ENCODE measurements at places on chromosomes 2 and 18.

DNA sequence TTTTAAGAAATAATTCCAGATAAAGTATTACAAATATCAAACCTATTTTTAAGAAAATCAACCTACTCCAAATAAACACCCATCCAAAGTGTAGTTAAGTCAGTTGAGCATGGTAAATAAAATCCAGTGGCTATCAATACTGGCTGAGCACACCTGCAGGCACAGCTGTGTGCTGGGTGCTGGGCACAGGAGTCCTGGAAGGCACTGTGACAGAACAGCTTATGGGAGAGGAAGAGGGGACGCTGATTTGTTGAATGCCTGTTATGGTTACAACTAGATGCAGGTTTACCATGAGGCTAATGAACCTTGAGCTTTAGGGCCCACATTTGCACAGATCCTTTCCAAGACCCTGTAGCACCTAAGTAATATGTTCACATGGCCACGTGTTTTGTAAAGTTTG is 202.7 kb downstream of the MTX2 start:
- no peak for DNase-seq

- no peak for DNase-seq
These were observed 316.9 kb upstream of the ZEB2 start for GRCh38 chr2:144836635-144837350.

DNA sequence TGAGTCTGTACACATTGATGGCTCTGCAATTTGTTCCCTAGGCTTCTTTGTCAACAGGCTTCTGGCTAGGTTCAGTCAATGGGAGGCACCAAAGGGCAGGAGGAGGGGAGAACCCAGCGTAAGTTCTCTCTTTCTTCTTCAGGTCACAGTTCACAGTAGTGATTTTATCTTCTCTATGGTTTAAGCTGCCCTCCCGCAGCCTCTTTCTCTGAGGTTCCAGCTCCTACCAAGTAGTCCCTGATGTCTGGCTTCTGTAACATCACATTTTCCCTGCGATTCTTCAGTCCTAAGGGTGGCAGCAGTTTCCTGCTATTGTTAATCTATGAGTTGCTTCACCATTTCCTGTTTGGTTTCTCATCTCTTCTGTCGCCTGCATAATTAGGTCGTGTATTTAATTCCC is 107.4 kb downstream of the CPO start:
- DNase-seq, result no peak

GRCh38 chr18:46239549-46239948 is 135.4 kb downstream of the HAUS1 start:
- DNase-seq, result no peak

DNA sequence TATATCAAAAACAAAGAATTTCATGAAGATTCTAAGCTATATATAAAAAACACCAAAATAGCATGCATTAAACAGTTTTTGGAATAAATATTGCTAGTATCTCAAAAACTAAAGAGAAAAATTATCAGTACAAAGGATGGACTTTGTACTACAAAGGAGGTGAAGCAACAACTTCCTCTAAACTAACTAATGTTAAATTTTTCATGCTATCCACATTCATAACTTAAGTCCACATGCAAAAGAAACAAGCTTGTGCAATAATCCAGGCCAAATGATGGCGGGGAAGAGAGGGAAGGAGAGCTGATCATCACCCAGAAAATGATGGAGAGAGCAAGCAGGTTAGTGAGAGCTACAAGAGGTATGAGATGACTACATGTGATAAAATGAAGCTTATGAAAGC is 70.1 kb downstream of the KIDINS220 start:
- no peak for DNase-seq

DNA sequence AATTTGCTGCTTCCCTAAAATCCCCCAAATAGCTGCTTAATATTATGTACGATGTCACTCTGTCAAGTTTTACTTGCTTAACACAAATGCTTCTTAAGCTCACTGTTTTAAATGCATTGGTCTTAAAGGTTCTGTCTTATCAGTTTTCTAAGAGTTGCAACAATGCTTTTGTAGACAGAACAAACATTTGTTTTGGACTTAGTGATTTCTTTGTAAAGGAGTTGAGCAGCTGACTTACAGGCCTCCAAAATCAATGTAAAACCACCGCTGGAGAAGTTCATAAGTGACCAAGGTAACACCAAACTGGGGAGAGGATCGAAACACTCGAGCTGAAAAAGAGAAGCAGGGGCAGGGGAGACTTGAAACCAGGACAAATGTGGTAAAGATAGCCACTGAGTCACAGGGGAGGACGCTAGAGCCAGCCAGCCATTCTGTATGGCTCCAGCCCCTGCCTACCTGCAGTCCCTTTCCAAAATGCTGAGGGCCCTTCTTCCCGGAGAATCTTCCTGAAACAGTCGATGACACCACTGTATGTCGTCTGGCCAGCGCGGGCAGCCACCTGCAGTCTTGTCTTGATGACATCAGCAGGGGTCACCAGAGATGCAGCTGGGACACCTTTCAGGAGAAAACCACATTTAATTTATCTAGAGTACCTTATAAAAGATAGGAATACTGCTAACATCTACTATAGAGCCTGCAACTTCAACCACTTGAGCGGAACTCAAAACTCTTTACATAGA is 100.2 kb downstream of the DYNC1I2 start:
- DNase-seq, result no peak

GRCh38 chr18:79227621-79228020 is 158.4 kb downstream of the ATP9B start:
- DNase-seq, result no peak

DNA sequence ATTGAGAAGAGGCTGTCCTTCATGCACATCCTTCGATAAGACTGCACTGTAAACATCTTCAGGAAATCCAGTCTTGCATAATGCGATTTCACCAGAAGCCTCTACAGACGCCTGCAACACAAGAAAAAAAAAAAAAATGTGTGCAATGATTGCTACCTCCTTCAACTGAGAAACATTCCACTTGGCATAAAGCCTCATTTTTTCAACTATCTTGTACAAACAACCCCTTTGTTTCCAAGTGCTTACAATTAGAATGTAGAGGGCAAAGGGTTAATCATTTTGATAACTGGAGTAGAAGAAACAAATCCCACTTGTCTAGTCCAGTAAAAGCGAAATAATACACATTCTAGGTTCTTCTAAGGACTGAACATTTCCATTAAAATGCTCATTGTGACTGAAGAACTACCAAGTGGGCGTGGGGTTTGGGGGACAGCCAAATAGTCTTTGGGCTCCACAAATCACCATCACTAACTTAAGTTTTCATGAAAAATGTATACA is 29.2 kb downstream of the CDH2 start:
- DNase-seq, result no peak

DNA sequence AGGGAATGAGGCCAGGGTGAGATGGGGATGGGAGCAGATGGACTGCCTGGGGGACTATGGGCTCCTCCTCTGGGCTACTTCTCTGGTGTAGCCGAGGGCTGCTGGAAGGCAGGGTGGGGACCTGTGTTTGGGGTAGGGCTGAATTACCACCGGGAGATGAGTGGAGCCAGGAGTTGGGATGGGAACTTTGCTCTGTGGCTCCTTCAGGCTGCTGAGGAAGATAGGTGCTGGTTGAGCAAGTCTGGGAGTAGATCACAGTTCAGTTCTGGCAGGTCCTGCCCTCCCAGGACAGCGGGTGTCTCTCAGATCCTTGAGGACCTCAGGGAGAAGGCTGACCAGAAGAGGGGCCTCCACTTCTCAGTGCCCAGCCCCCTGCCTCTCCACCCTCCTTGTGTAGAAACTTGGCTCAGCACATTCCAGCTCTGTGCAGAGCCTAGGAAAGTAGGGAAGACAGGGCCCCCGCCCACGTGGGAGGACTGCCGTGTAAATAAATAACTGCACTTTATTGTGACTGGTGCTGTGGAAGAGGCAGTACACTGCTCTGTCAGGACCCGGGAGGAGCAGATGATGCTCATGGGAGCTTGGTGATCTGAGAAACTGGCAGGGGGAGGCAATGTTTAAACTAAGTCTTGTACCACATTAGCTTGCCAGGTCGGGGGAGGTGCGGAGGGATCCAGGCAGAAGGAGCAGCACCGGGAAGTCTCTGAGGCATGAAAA is 15.3 kb downstream of the TET3 start:
- DNase-seq, result no peak

DNA sequence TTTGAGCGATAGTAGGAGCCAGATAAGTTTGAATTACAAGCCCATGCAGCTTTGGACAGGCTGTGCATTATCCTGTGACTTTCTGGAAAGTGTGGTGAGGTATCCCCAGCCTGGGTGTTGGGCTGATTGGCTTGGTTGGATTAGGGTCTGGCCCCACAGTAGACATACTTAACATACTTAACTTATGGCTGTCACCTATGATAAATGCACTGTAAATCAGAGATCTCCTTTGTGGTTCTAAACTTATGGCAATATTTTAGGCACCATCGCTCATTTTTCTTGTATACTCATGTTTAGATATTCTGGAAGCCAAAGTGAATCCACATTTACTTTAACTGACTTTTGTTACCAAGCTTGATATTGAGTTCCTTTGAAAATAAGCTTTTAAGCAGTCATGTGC is 54.8 kb downstream of the SPTBN1 start:
- DNase-seq, result no peak

GRCh38 chr2:106191511-106192016 is 2.5 kb downstream of the UXS1 start:
- no peak for DNase-seq

- DNase-seq, result no peak
These were observed 13.0 kb downstream of the RRM2 start for GRCh38 chr2:10135296-10136089.

DNA sequence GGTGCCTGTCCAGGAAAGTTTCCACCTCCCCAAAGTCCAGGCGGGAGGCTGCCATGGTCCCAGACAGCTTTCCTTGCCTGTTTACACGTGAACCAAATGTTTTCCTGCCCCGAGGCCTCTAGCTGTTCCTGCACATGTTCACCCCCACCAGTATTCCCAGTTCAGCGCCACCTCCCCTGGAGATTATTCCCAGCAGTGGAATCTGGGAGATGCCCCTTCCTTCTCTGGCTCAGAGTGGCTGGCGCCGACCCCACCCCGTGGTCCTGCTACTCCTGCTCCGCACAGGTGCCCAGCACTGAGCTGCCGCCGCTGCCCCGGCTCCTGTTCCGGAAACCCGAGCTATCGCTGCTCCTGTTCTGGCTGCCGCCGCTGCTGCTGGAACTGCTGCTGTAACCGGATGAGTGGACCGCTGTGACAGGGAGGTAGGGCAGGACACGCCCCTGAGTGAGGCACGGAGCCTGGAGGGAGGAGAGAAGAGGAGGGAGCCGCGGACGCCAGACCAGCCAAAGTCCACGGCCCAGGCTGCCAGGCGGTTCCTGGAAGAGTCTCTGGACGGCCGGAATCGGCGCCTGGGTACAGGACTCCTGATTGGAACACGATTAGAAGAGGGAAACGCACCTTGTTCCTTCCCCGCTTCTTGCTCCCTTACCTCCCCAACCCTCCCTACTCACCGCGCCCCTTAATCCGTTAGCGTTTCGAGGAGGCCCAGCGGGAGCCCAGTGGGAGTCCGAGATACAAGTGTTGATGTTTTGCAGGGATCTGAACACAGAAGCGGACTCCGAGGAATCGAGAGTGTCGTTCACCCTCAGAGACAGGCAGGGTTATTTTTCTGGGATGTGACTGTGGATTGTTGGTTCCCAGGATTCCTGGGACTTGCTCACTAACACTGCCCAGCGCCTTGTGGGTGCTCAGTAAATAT is at the start of gene PDE11A:
Gene PDE11A, minus strand, starts transcription at position 395 of the 919 bp plus-strand sequence. Its CDS starts 340 bp downstream, at position 55.
- peak; percentile 51 for DNase-seq

DNA sequence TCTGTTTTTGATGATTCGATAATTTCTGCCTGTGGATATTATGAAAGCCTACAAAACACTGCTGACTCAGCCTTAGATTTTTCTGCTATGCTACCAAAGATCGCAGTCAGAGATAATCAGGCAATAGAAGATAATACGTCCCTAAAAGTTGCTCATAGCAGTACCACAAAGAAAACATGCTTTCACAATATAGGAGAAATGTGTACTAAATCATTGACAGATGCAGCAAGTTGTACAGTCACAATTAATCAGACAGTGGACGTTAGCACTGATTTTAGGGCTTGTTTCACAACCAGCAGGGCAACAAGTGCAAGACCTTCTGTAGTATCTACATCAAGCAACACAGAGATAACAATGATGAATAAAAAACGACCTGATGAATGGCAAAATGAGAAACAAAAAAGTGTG is 19.5 kb downstream of the RBM44 start:
- peak; percentile 54 for DNase-seq

DNA sequence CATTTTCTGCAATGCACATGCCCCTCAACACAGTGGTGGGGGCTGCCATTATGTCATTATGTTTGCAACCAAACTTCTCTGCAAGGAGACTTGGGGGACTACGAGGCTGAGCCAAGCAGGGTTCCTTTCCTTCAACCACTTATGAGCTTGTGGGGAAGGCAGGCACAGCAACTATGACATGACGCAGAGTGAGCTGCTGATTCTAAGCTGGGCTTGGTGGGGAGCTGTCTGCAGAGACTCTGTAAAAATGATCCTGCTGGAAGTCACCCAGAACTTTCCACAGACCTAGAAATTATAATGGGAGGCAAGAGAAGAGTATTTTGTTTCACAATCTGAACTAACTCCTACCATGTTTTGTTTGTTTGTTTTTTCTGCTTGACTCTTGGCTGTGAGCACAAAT is 55.6 kb downstream of the INPP5D start:
- peak; percentile 1 for DNase-seq

DNA sequence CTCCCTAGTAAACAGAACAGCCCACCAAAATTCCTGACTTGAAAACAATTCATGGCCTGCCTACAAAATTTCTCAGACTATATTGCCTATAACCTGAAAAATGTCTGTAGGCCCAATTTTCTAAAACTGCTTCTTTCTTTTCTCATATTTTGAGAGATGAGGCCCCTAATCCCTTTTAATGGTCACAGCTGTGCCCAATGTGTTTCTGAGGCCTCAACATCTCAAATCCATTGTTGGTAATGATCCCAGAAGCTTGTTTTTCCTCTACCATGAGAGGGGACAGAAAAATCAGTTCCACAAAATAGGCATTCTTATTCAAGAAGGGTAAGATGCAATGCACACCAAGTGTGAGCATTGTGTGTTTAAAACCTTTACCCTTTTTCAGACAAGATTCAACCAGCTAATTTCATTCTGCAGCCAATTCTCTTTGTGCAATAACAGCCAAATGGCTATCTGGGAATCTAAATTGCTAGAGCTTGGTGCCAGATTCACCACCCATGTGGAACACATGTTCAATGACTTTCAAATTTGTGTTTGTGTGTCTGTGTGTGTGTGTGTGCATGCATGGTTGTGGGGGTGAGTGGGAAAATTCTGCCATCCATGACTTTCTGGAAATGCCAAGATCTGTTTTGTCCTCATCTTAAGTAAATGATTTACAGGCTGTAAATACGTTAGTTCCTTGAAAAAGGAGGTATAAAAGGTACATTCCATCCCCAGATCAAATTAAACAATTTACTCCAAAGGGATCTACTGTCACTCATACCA is 319.5 kb downstream of the TNS1 start:
- DNase-seq, result no peak

GRCh38 chr2:1796232-1796930 is 52.1 kb upstream of the PXDN start:
- DNase-seq, result no peak

- no peak for DNase-seq
These were observed 191.8 kb downstream of the FTCDNL1 start for GRCh38 chr2:199659207-199659606.

- no peak for DNase-seq
These were observed 105.5 kb downstream of the COPS8 start for GRCh38 chr2:237190966-237191713.

GRCh38 chr2:201298462-201299052 is 38.2 kb downstream of the CASP8 start:
- DNase-seq, result no peak
